ENCODE measurements at places on chromosomes 5 and 9.
A peak's percentile ranks its signal among the peaks of the same experiment; 100 is the strongest.

GRCh38 chr5:16673241-16674201 lies 56.7 kb upstream of the RETREG1 start:
- peak; percentile 62 for DNase-seq

GRCh38 chr9:130699047-130699446 lies 5.5 kb downstream of the EXOSC2 start:
- no peak for DNase-seq

DNA sequence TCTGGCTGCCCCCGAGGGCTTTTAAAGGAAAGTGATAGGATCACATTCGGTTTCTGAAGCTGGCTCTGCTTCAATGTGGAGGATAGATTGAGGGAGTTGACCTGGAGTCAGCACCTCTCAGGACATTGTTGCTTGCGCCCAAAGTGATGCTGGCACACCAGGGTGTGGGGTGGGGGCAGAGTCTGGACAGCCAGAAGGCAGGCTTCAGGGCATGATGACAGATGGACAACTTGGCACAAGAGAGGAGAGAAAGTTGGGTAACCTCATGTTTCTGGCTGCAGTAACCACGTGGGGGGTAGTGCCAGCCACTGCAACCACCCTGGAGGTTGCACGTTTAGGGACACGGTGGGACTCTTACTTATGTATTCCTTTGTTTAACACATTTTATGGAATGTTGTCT lies 9.5 kb downstream of the ALDH1B1 start:
- no peak for DNase-seq

DNA sequence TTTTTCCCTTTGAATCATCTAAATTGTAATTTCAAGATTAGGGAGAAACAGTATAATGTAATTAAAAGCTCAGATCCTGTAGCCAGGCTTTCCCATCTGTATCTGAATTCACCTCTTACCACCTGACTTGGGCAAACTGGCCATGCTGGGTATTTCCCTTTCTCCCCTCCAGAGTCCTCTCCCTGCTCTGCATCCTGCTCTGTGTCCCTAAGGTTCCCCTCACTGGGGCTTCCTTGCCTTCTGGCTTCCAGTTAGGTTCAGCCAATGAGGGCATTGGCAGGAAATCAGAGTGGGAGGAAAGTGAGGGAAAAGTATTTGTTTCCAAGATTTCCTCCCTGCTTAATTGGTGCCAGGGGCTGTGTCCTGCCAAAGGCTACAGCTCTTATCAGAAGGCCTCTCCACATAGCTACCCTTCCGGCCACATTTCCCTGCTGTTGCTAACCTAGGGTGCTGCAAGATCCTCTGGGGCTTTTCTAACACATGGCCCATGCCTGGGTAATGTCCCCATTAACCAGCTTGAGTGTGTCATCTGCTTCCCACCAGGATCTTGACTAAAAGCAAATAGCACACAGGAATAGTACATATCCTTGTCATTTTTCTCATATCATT lies 51.0 kb upstream of the MPDZ start:
- no peak for DNase-seq

DNA sequence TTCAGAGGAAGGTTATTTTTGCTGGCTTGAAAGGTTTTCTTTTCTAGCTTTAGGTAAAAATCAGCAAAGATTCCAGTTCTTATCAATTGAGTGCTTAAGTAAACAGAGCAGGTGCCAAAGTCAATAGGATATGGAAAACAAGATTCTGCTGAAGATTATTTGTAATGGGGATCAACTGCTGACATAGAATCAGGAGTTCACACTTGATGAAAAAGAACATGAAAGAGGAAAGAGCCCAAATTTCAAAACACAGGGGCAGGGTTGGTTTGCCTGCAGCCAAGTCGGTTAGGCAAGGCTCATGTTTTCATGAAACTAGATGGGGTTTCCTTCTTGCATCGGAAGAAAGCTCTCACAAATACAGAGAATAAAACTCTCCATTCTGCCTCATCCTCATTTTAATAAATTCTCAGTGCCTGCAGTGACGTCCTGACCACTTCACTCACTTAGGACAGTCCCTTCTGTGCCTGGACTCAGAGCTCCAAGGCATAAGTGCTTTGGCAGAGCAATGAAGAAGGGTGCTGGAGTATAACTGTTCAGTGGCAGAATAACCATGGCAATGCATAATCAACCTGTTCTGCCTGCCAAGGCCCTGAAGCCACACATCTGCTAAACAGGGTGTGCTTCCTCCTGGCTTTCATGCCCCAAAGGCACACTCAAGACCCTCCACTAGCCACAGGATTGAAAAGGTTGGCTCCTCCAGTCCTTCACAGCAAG lies 179.6 kb downstream of the GNAQ start:
- DNase-seq = no peak

DNA sequence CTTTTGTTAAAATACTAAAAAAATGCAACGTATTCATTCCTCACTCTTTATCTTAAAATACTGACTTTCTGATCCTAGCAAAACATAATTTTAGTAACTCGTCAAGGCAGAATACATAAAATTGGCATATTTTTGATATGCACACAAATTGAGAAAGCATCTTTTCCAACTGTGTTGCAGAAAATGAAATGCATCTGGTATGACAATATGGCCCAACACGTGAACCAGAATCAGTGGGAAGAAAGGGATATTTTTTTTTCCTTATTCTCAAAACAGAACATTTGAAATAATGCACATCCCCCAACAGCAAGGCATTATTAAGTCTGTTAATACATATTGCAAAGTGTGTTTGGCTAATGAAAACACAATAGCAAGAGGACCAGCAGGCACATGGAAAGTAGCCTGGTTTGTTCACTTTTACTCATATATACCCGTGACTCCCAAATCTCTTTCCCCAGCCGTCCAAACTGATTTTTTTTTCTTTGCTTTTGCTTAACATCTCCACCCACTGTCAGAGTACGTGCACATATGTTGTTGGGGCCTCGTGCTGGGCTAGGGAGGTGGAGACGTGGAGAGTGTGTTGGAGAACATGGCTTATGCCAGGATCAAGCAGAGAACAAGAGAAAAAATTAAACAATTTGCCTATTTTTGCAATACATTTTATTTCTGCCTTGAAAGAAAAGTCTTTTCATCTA lies 4.3 kb downstream of the MCTP1 start:
- no peak for DNase-seq

- no peak for DNase-seq
Observed at GRCh38 chr9:134346151-134346550, 19.9 kb downstream of the RXRA start.

DNA sequence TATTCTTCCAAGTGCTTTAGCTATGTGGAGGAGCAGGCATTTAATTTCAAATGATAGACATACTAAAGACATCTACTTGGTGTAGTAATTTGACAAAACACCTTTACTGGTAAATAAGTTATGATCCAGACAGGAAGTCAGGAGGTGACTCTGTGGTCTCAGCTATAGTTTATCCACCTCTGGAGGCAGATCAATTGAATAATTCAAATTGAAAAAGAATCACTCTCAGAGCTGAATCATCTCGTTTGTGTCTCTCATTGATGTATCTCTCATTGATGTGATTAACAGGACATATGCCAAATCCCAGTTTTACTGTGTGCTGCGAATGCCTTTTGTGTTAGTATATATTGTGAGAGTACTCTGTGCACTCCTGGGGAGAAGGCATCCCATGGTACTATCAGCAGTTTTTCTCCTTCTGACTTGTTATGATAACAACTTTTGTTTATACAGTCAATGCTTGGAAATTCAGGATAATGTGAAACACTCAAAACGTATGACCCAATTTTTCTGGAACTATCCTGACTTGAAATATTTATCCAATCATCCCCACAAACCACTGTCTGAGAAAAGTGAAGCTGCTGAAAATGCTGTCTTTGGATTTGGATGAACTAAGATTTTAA lies 48.5 kb upstream of the DAB2 start:
- DNase-seq = no peak

GRCh38 chr9:108019821-108020220 lies 530.3 kb upstream of the KLF4 start:
- DNase-seq = no peak

- no peak for DNase-seq
Observed at GRCh38 chr5:44387406-44387805, 1.8 kb downstream of the FGF10 start.

DNA sequence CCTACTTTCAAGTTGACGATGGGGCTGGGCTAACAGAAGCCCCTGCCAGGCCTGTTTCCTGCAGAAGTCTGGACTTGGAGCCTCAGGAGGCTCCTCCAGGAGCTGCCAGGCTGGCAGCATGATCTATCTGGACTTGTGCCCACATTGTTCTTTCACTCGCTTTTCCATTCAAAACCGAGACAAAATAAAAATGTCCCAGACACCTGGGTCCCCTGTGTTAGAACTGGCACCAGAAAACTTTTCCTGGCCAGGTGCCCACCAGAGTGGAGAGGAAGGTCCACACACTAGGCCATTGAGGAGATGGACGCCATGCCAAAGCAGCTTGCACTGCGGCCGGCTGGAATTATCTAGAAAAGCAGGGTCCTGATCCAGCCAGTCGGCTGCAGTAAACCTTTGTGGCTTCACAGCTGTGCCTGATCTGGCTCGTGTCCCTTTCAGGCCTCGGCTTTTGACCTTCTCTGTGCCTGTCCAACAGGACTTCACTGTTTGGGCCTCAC lies 78.2 kb downstream of the GCNT1 start:
- no peak for DNase-seq

- no peak for DNase-seq
Observed at GRCh38 chr9:75121914-75122558, 33.7 kb downstream of the OSTF1 start.

DNA sequence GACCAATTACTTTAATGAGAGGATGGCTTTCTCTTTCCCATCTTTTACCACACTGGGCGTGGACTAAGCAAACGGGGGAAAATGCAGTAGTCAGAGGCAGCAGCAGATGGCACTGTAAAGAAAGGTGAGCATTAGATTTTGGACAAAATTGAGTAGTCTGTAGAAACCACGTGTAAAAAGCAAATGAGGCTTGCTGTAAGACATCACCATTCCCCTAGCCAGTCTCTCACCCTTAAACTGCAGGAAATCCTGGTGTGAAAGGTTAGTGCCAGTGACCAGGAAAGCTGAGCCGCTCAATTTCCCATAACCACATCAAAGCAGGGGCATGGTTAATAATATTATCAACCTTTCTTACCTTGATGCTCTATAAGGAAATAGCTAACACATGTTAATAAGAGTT lies 31.8 kb downstream of the SPATA31C2 start:
- DNase-seq = no peak

GRCh38 chr5:24864244-24864643 lies 219.5 kb upstream of the CDH10 start:
- no peak for DNase-seq

GRCh38 chr9:90843525-90843924 lies 41.9 kb downstream of the SYK start:
- DNase-seq = no peak

GRCh38 chr5:141366016-141366896 lies 2.3 kb downstream of the PCDHGA5 start:
- no peak for DNase-seq

- no peak for DNase-seq
Observed at GRCh38 chr5:18483451-18483850, 849.2 kb downstream of the TAF11L14 start.

- DNase-seq = no peak
Observed at GRCh38 chr5:170525470-170526211, 21.8 kb downstream of the KCNIP1 start.

- DNase-seq = no peak
Observed at GRCh38 chr5:4335078-4335477, 739.4 kb downstream of the IRX1 start.

DNA sequence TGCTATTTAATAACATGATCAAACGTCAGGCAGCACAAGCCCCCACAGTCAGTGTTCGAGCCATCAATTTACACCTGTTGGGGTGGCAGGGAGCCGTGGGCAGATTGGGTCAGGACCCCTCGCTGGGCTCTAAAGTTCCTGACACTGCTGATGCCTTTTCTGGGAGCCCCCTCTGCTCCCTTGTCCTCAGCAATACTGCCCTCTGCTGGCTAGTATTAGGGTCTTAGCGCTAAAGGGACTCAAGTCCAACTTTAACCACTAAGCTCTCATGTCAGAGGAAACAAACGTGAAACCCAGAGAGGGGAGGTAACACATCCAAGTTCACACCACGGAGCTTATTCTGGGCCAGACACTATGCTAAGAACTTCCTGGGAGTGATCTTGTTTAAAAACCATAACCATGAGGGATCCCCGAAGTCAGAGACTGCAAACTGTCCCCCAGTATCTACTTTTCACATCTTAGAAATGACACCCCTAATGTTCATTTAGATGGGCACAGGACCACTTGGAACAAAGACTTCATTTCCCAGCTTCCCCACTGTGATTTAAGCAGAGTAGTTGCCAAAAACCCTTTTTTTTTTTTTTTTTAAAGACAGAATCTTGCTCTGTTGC lies 20.4 kb downstream of the ANKS6 start:
- no peak for DNase-seq

DNA sequence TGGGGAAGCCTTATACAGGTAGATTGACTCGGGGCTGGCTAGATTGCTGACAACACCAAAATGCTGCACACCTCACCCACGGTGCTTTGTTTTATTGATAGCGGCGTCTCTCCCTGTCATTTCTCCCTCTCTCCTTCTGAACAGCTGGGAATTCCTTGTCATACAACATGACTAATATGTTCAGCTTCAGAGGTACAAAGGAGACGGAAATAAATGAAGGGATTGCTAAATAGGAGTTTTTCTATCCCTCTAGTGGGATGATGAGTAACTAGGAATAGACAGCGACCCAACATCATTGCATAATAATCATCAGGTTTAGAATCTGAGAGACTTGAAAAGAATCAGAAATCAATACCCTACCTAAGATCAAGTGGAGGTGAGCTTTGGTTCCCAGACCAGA lies 337.7 kb upstream of the PANK3 start:
- no peak for DNase-seq

- DNase-seq = no peak
Observed at GRCh38 chr5:911601-912000, 18.9 kb downstream of the TRIP13 start.

DNA sequence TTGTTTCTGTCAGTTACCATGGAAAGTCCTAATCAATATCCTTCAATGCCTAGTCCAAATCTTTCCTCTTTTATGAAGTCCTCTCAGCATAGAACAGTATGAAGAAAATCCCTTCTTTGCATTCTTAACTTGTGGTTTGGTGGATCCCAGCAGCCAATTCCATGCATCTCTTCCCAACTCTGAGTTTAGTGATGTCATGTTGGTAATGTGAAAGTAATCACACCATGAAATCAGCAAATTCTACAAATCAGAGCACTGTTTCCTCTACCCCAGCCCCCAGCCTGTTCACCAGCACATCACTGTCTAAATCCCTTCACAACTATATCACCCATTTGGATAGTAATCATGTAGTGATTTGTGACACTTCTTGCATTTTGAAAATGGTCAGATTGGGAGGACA lies 4.7 kb upstream of the C1QTNF2 start:
- DNase-seq = no peak

GRCh38 chr5:151856861-151857260 lies 67.8 kb downstream of the GLRA1 start:
- no peak for DNase-seq

Data from stimulated activated naive CD4-positive, alpha-beta T cell (primary cell).